ENCODE measurements at places on chromosomes 3 and 15. TPM values are rescaled to one million over a fixed set of nuclear protein-coding genes. Genes with fewer than 3 reads are reported as not detected.

Gene GAP43
- total RNA-seq: 289 TPM

Gene CCR1
- 1.6 TPM for total RNA-seq

Gene GRIP2
- total RNA-seq: 8.2 TPM

Gene DLEC1
- total RNA-seq: 0.41 TPM

Gene UMPS
- 54.2 TPM for total RNA-seq

Gene TPM1
- 88.5 TPM for total RNA-seq

Gene CTXND1
- total RNA-seq: 0.41 TPM

Gene PIERCE2
- total RNA-seq: 3.7 TPM

Gene CFAP100
- total RNA-seq: 3.7 TPM

Gene MESP1
- 2.0 TPM for total RNA-seq

Gene CLEC3B
- 24.1 TPM for total RNA-seq

Gene CACNA2D3
- total RNA-seq: 30.6 TPM

- peak; percentile 10 for DNase-seq
Observed at GRCh38 chr3:88149101-88149508, 654 bp upstream of the C3orf38 start.

- no peak for DNase-seq
Observed at GRCh38 chr3:52204337-52205073, 6.5 kb downstream of the ALAS1 start.

DNA sequence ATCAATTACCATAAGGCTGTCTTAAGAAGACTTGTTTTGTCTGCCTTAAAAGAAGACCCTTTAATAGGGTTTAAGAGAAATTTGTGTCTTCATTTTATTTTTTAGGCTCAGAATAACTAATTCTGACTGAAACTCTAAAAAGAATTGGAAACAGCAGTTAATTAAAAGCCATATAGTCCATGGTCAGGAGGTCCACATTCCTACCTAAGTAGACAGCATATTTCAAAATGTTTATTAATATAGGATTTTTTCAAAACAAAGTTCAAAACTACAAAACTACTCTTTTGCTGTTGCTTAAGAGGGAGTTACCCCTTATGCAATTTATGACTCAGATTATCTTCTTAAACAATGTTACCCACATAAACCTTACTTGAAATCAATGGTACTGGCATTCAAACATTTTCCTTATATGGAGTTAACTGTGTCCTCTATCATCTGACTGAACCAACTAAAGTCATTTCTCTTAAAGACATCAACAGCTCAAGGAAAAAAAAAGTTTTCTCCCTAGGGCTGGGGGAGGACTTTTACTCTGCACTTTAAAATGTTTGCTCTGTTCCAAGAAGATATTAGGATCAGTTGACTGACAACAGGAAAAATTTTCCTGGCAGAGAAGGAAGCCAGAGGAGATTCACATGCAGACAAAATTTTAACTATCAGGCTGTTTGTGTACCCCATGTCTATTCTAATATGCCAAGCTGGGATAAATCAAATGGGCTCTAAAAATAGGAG is 56.8 kb upstream of the NANOGP8 start:
- DNase-seq: no peak

DNA sequence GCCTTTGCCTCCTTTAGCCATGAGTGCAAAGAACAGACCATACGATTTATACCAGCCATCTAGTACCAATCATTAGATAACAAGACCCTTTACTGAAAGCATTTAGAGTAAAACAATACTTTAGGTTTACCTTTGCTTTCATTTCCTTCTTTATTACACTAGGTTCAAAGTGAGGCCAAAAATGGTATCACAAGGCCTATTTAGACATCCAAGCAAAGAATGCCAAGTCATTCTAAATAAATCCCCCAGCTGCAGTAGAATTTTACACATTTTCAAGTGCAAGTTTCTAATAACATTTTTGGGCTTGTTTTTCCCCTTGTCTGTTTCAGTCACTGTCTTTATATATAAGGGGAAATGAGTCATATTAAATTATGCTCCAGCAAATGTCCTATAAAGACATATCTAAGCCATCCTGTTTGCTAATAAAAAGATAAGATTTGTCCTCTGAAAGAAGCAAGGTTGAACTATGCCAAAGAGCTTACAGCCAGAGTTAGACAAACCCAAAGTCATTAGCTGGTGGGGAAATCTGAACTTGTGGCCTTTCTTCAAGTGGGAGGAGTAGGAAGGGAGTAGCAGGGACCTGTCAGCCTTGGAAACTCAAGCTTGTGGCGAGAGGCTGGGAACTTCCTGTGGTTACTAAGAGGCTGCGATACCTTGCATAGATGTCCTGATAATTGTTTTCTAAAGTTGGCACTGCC is 232.7 kb downstream of the MECOM start:
- no peak for DNase-seq

DNA sequence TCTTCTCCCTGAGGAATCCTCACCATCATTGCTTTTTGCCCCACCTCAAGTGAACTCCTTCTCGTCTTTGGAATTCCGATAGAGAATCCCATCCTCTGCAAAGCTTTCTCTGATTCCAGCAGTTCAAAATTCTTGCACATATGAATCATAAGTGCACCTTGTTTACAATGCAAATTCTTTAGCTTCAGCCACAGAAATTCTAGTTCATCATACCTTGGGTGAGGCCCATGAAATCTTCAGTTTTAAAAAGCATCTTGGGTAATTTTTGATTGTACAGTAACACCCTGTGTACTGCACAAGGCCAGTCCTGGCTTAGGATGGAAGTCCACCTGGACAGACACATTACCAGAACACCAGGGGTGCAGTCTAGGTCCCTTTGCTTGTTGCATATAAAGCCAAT is 30.8 kb downstream of the MDFIC2 start:
- no peak for DNase-seq

GRCh38 chr15:92527197-92527596 is 128.4 kb downstream of the FAM174B start:
- DNase-seq: no peak

DNA sequence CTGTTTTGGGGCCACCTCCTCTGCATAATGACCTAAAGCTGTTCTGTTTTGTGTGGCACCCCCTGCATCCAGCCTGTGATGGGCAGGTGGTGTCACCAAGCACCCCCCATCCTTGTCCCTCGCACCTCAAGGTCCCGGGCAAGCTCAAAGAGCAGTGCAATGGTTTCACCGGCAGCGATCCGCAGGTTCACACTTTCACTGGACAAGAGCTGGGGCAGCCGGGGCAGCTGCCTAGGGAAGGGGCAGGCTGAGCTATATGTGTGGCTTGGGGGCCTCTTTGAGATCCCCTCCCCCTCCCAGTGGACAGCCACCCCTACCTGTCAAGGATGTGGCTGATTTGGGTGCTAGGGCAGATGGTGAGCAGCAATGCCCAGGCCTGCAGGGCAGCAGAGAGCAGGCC is 3.1 kb downstream of the IFRD2 start:
- no peak for DNase-seq

GRCh38 chr3:136075218-136075808 is 109.8 kb downstream of the PPP2R3A start:
- peak; percentile 8 for DNase-seq

- DNase-seq: no peak
Observed at GRCh38 chr3:49248840-49249227, 28.2 kb downstream of the C3orf62 start.

DNA sequence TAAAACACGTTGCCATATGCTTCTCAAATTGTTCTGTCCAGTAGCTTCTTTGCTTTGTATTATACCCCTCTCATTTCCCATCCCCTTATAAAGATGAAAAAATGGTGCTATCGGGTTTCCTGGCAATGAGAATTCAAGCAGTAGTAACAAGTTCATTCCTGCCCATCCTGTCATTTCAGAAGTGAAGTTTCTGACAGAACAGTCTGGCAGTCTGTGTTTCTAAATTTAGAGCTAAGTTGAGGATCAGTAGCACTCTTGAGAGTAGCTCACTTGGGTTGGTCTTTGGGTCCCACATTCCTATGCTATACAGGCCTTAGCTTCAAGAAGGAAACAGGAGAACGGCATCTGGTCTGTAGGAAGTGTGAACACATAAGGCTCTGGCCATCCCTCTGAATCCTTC is 134.6 kb downstream of the GHSR start:
- DNase-seq: no peak

DNA sequence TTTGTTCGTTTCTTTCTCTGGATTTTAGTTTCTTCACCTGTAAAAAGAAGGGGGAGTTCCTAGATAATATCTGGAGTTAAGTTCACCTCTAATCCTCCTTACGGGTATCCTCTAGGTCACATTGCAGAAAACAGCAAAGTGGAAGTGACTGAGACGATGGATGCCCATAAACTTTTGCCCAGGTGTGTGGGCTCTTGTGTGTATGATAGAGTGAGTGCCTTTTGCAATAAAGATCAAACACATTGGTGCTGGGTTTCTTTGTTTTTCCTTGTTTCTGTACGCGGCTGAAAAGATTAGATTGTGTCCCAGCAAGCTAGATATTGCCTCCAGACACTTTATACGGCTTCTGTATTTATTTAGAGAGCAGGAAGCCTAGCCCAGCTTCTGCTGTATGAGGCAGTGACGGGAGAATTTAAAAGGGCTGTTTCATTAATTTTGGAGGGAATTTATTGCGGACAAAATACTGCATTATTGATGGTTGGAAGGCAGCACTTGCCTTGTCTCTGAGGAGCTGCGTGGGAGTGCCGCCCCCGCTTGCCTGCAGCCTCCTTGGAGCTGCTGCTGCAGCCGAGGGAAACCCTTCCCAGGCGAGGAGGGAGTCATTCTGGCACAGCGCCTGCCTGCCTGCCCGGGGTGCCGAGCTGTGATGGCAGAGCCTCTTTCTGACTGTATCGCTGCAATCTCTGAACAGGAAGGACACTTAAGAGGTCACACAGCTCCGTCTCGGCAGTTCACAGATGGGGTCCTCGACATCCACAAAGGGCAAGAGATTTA is 38.5 kb downstream of the PYDC2 start:
- DNase-seq: peak; percentile 50

- no peak for DNase-seq
Observed at GRCh38 chr15:67021455-67021854, 43.9 kb upstream of the SMAD3 start.

DNA sequence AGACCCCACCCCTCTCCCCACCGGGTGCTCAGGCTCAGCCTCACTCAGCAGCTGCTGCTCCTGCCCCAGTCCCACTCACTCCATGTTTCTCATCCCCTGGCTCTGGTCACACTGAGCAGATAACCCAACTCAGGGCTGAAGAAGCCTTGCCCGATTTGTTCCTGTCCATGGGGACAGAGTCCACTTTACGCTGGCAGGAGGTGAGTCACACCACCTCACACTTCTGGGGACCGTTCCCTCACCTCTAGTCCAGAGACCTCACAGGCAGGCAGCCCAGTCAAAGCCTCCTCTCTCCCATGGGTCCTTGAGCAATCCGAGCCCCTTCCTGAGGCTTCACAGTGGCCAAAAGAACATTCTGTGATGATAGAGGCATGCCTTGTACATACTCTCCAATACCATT is 1.4 kb downstream of the CIDEC start:
- no peak for DNase-seq

DNA sequence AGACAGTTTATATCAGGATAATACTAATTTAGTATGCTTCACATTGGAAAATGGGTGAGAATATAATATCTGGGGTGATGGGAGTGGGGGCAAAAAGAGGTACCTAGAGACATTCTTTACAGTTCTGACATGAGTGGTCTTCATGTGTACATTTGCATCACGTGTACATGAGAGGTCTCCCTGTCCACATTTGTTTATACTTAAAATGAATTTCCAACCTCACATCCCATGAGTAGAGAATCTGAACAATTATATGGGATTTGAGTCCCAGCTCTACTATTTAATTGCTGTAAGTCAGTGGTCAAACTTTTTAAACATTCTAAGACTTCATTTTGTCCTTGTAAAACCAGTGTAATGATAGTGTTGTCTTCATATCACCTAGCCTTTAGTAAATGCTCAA is 408.4 kb downstream of the NAALADL2 start:
- DNase-seq: no peak

- no peak for DNase-seq
Observed at GRCh38 chr15:63392361-63393009, 10.8 kb upstream of the CA12 start.

GRCh38 chr3:64616953-64617352 is 70.8 kb downstream of the ADAMTS9 start:
- no peak for DNase-seq

DNA sequence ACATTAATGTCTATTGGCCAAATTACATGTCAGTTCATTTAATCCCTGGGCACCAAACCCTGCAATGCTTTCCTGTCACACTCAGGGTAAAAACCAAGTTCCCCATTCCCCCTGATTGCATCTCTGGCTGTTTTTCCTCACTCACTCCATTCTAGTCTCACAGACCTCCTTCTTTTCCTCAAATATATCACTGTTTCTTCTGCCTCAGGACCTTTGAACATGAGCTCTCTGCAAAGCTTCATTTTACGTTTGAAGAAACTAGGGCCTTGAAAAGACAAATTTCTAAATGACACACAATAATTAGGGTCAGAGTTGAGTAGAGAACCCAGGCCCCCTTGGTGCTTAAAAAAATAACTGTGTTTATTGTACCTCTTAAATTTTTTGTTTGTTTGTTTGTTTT is 230.6 kb downstream of the THRB start:
- DNase-seq: no peak

Data from frontal cortex (tissue), 4 donors.